ENCODE measurements at places on chromosomes 3 and 15.
A peak's percentile ranks its signal among the peaks of the same experiment; 100 is the strongest.

- DNase-seq = no peak
These were observed 343.0 kb downstream of the ROBO1 start for GRCh38 chr3:79424811-79425210.

- DNase-seq = no peak
These were observed 12.3 kb downstream of the DPH3 start for GRCh38 chr3:16252243-16252978.

DNA sequence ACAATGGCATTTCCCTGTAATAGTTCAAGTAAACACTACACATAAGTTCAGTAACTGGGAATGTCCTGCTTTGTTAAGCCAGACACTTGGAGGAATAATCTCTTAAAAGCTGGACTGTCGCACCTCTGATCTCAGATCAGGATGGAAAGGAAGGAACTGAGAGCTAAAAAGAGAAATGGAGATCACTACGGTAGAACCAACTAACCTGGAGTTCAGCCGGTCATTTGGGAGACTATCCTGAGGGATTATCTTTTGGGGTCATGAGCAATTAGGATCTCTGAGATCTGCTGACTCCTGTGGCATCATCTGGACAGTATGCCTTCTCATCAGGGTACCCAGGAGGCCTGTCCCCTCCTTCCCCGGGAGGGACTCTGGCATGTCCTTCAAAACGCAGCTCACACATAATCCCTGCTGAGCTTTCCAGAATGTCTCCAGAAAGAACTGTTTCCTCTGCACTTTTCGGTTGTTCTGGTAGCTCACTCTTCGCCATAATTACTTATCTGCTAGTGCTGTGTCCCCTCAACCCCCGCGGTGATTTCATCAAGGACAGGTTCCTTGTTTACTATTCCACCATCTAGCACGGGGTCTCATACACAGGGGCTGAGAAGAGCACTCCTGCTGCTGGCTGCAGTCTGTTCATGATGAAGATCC, 115.6 kb downstream of the SENP2 start:
- DNase-seq = no peak

GRCh38 chr3:184764191-184764590, 47.8 kb upstream of the VPS8 start:
- no peak for DNase-seq

- DNase-seq = no peak
These were observed 137.8 kb downstream of the ALCAM start for GRCh38 chr3:105504440-105504951.

DNA sequence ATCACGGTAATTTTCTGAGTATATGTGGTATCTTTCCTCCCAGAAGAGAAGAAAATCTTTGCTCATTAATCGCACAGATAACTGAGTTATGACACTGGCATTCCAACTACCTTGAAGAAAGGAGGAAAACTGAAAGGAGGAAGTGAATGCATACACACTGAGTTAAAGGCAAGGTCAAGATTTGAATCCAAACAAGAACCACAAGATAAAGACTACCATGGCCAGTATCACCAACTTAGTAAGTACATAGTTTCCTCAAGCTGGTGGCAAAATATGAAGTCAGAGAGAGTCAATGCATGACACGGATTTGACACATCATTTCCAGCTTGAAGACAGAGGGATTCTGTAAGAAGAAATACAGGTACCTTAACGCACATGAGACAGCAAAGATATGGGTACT, 287.5 kb downstream of the ULK4 start:
- no peak for DNase-seq

DNA sequence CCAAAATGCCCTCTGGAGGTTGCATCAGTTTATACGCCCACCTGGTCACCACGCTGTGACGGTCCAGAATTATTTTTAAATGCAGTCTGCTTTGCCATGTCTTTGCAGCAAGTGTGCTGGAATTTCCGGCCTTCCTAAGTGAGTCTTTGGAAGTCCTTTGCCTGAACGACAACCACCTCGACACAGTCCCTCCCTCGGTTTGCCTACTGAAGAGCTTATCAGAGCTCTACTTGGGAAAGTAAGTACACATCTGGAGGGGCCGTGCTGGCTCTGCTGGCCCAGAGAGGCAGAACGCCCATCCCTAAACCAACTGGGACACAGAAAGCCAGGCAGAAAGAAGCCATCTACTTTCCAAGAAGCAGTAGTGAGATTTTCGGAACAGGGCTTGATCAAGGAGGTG, 101.8 kb downstream of the LRRK1 start:
- no peak for DNase-seq

- DNase-seq = no peak
These were observed 535.6 kb upstream of the ALCAM start for GRCh38 chr3:104831071-104831470.

GRCh38 chr15:78075490-78076230, 1.9 kb downstream of the TBC1D2B start:
- DNase-seq = no peak

DNA sequence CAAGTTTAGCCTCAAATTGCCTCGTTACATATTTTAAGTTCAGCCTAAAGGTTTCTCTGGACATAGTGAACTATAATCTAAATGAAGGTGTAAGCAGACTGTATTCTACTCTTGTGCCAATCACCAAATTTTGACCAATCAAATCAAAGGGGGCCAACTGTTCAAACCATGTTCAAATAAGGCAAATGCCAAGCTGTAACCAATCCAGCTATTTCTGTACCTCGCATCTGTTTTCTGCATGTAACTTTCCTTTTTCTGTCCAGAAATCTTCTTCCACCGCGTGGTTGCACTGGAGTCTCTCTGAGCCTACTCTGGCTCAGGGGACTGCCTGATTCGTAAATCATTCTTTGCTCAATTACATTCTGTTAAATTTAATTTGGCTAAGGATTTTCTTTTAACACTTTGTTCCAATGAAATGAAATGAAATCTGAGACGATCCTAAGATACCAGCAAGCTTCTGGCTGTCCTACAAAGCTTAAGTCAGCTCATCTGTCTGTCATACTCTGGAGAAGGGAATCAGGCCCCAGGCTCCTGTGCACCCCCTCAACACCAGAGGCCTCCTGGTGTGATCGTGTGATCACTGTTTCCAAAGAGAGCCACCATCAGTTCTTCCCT, 53.2 kb upstream of the ZNF148 start:
- DNase-seq = no peak

DNA sequence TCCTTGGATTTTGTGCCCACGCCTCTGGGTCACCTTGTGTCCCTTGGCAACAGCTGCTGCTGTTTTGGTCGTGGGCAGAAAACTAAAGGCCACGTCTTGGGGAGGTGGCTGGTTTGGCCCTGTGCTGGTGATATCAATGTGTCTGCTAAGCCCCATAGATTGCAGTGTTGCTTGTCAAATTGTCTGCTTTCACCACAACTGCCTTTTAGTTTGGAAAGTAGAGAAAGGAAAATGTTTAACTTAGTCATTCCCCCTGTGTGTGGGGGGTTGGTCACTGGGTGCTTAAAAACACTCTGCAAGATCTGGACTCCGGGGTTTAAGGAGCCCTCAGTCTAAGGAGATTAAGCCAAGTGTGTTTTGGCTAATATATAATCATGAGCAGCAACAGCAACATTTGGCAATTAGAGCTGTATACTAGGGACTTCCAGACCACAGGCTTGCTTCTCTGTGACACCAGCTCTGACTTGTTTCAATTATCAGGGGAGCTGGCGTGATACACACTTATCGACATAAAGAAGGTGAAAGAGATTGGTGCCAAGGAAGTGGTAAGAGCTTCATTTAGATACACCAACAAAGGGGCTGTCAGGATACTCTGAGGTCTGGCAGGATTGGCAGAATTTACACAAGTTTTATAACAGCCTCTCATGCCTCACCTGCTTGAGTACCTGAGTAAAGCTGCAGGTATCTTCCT, 3.5 kb downstream of the SMAD3 start:
- no peak for DNase-seq

- no peak for DNase-seq
These were observed 30.6 kb downstream of the CMTM7 start for GRCh38 chr3:32421991-32422859.

GRCh38 chr3:16199769-16200168, 25.3 kb downstream of the GALNT15 start:
- DNase-seq = no peak

- DNase-seq = no peak
These were observed 928.8 kb upstream of the ALCAM start for GRCh38 chr3:104437891-104438290.

DNA sequence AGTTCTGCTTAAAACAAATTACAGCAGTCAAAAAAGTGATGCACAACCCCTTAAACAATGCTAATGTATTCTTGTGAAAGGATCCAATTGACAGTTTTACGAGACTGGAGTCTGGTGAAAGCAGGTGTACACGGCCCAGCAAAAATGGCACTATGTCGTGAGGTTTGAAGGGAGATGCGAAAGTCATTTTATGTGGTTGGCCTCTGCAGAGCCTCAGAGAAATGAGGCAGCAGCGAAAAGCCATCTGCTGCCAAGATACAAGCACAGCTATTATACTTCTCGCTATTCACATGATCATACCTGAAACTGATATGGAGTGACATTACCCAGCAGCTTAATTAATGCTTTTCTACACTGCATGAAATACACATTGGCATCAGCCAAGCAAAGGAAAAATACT, 36.4 kb downstream of the MECOM start:
- DNase-seq = no peak

- DNase-seq = no peak
These were observed 188.5 kb upstream of the KBTBD8 start for GRCh38 chr3:66809595-66809958.

GRCh38 chr3:11637901-11638458, 5.7 kb downstream of the VGLL4 start:
- no peak for DNase-seq

- DNase-seq = no peak
These were observed 35.6 kb upstream of the FAM107A start for GRCh38 chr3:58612830-58613229.

DNA sequence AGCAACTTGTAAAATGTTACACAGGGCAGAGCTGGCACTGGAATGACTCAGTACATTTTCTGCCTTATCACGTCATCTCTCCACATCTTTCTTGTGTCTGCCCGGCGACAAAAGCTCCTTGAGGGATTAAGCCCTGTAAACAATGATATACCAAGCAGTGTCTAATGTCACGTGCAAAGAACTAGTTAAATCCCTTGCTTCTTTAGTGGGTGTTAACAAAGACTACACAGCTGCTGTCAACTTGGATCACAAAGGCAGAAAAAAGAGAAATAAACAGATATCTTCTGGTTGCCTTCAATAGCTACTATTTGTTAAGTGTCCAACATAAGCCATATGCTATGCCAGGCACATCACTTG, 48.1 kb upstream of the FRMD4B start:
- DNase-seq = no peak

DNA sequence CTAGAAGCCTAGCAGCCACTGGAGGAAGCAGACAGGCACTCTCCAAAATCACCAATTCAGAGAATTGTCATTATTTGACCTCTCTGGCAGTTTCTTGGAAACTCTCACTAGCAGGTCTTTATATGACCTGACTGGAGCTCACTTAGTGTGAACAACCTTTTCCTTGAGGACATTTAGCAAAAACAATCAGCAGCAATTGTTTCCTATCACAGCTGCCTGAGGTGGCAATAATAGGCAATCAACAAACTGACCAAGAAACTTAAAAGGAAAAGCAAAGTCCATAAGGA, 162.4 kb upstream of the STT3B start:
- DNase-seq = no peak

GRCh38 chr15:83320404-83320803, 35.9 kb upstream of the BNC1 start:
- no peak for DNase-seq

DNA sequence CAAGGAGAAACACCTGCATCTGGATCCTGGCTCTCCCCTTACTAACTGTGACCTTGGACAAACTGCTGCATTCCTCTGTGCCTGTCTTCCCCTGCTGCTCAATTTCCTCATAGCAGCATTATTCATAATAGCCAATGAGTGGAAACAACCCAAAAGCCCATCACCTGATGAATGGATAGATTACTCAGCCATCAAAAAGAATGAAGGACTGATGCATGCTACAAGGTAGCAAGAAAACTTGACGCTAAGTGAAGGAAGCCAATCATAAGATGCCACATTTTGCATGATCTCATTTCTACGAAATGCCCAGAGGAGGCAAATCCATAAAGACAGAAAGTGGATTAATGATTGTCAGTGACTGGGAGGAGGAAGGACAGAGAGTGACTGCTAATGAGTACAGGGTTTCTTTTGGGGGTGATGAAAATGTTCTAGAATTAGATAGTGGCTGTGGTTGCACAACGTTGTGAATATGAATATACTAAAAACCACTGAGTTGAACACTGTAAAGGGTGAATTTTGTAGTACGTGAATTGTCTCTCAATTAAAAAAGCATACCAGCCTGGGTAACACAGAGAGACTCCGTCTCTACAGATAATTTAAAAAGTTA, 11.2 kb downstream of the IGDCC4 start:
- DNase-seq = no peak

DNA sequence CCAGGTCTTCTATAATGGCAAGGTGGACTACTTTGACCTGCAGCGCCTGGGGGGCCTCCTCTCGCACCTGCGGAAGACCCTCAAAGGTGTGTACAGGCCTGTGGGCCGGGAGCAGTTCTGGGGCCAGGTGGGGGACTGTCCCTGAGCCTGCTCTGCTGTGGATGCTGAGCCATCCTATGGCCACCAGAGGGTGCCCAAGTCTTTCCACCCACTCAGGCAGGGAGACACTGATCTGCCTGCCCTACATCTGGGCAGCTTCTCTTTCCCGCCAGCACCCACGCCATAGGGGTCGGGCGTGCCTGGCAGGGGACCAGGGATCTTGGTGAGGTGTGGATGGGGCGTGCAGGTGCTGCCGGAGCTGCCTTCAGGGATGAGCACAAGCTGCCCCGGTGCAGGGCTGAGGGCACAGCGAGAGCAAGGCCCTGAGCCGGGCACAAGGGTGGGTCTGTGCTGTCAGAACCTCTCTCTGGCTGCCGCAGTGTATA, 14.1 kb downstream of the RNF123 start:
- DNase-seq = peak; percentile 59

- DNase-seq = no peak
These were observed 175.0 kb downstream of the UBE2E2 start for GRCh38 chr3:23377928-23378672.

DNA sequence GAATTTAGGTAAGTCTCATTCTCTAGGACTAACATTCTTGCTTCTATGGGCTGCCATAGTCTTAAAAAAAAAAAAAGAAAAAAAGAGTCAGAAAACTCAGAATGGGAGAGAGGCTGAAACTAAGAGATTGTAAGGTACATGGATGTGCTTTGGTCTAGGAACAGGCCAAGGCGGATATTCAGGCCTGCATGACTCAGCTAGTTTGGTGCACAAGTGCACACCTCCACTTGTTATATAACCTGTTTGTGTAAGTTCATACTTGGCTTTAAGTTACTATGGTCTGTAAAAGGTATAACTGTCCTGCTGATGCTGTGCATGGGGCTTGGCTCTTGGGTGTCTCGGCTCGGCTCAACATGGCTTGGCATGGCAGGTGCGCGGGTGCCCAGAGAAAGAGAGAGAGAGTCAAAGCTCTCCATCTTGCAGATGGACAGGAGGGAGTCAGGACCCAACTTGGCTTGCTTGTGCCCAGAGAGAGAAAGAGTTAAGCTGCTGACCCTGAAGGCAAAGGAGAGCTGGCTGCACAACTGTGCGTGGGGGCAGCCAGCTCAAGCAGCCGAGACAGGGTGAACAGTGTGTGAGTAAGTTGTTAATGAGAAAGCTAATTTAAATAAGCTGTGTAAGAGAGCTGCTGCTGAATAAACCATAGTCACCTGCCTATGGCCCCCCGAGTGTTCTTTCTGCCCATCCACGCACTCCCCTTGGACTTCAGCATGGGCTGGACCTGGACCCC, 31.4 kb upstream of the CHRNB4 start:
- no peak for DNase-seq

GRCh38 chr3:12947504-12948369, 106.4 kb upstream of the RPL32 start:
- no peak for DNase-seq
